Heart right ventricle (tissue), 16 donors: ENCODE measurements at places on chromosomes 2 and 18. TPM values are rescaled to one million over a fixed set of nuclear protein-coding genes. Genes with fewer than 3 reads are reported as not detected.
A peak's percentile ranks its signal among the peaks of the same experiment; 100 is the strongest.

- H3K27me3 ChIP-seq, result no peaks in the 10 kb centered on the region
- no peak for DNase-seq
- H3K4me1 ChIP-seq, result no peaks in the 10 kb centered on the region
- H3K4me3 ChIP-seq, result no peak overlapping the region
- H3K36me3 ChIP-seq, result no peaks in the 10 kb centered on the region
Measured at GRCh38 chr18:37853706-37854105, 288.1 kb upstream of the CELF4 start.

WNT6 gene
- total RNA-seq, result 1.3 TPM

GRCh38 chr2:66322506-66323260, 112.2 kb upstream of the MEIS1 start:
- no peak for DNase-seq
- H3K27ac ChIP-seq, result no peak overlapping the region
- H3K4me1 ChIP-seq, result no peaks in the 10 kb centered on the region
- H3K36me3 ChIP-seq, result no peaks in the 10 kb centered on the region
- no peaks in the 10 kb centered on the region for H3K27me3 ChIP-seq

GRCh38 chr2:88590998-88591613, 36.2 kb downstream of the EIF2AK3 start:
- no peaks in the 10 kb centered on the region for H3K27me3 ChIP-seq
- H3K36me3 ChIP-seq, result peaks cover 96% of the 10 kb centered on the region
- no peaks in the 10 kb centered on the region for H3K4me1 ChIP-seq

GRCh38 chr18:61402726-61403125, 69.5 kb downstream of the CDH20 start:
- H3K27me3 ChIP-seq, result no peaks in the 10 kb centered on the region
- no peaks in the 10 kb centered on the region for H3K36me3 ChIP-seq
- no peak overlapping the region for H3K4me3 ChIP-seq

DNA sequence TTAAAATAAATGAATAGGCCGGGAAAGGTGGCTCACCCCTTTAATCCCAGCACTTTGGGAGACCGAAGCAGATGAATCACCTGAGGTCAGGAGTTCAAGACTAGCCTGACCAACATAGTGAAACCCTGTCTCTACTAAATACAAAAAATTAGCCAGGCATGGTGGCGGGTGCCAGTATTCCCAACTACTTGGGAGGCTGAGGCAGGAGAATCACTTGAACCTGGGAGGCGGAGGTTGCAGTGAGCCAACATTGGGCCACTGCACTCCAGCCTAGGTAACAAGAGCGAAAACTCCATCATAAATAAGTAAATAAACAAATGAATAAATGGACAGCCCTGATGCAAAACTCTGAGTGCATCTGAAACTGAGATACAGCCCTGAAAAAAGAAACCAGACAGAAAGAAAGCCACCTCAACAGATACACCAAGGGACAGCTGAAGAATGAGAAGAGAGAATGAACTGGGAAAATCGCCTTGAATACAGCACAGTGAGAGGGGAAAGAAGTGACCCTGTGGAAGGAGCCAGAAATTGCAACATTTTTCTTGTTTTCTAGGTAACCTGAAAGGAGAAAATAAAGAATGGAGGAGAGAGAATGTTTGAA, 64.4 kb downstream of the TRABD2A start:
- H3K27me3 ChIP-seq, result no peaks in the 10 kb centered on the region
- DNase-seq, result no peak
- H3K4me3 ChIP-seq, result no peak overlapping the region
- no peak overlapping the region for H3K27ac ChIP-seq

- H3K4me3 ChIP-seq, result no peak overlapping the region
- H3K36me3 ChIP-seq, result no peaks in the 10 kb centered on the region
- no peaks in the 10 kb centered on the region for H3K27me3 ChIP-seq
- no peak overlapping the region for H3K27ac ChIP-seq
- peaks cover 12% of the 10 kb centered on the region for H3K4me1 ChIP-seq
- DNase-seq, result peak; percentile 60
Measured at GRCh38 chr2:231297108-231297908, 98.2 kb upstream of the B3GNT7 start.
